Stimulated activated CD8-positive, alpha-beta memory T cell treated with anti-CD3 and anti-CD28 coated beads, Interleukin-15, amount 100 ng/mL, for 48 hours (primary cell): ENCODE measurements at places on chromosomes 11 and 22.

DNA sequence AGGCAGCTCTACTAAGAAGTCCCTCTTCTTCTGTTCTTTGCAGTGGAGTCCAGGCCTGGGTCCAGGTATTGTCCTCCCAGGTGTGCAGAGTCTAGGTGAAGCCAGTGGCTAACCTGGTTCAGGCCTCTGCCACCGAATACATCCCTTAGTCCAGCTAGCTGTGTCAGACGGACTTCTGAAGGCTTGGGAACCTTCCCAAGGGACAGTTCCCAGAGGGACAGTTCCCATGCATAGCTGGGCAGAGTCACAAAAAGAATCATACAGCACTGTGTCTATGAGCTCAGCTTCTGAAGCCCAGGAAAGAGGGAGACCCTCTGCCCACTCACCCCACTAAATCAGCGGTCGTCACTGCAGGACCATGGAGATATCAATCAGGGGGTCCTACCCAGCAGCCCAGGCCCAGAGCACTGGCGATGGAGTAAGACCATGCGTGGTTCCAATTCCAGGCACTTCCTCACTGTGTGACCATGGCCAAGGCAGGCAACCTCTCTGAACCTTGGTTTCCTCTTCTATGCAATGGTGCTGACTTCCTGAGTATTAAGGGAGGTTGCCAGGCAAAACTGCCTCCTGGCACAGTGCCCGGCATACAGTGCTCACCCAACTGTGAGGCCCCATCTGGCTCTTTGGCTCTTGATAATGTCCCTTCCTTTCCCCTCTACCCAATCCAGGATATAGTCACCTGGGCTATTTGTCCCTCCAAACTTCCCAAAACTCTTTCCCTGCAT, 3.4 kb downstream of the MS4A10 start:
- DNase-seq, result no peak

DNA sequence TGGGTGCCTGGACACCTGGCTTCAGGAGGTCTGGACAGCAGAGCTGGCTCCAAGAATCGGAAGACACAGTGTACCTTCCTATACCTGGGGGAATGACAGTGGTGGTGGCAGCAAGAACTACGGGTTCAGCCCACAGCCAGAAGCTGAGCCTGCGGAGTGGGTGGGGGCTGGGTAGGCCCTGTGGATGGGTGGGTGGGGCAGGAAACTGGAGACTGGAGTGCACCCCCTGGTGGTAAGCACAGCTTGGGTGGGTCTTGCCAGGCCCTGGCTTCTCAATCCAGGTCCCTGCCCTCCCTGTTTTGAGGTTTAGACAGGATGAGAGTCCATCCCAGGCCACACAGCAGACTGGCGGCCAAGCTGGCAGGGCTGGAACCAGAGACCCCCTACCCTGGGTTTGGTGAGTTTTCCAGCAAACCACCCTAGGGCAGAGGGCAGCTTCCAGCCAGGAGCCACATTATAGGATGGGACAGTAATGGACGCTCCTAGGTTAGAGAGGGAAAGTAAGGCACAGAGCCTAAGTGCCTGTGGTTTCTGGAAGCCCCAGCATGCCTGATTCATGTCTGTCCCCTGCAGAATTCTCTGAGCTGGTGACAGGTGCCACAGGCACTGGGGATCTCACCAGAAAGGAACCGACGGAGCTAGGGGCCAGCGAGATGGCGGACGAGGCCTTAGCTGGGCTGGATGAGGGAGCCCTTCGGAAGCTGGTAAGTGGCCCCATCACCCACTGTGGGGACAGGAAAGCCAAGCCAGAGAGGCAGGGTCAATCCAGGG, 1.7 kb downstream of the SMTN start:
- peak; percentile 65 for DNase-seq

- DNase-seq, result no peak
Observed at GRCh38 chr11:68509066-68509465, 48.5 kb downstream of the PPP6R3 start.

DNA sequence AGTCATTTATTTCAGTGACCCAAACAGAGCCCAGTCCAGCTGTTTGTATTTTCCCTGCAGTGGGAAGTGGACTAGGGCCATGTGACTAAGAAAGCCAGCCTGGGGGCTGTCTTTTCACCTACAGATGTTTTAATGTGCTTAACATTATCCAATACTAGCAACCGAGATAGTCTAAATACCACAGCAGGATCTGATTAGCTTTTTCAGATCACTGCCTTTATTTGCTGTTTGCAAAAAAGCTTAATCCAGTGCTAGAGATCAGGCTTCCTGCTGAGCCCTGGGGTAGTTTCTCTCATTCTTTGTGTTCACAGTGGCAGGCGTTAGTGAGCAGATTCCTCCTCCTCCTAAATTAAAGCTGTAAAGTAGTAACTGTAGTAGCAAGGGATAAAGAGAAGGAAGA, 35.0 kb downstream of the ZC3H12C start:
- no peak for DNase-seq

- no peak for DNase-seq
Observed at GRCh38 chr11:76863196-76863777, 2.6 kb downstream of the ACER3 start.

- no peak for DNase-seq
Observed at GRCh38 chr11:70727899-70728620, 329.7 kb downstream of the CTTN start.

- no peak for DNase-seq
Observed at GRCh38 chr22:20428496-20429253, 8.9 kb downstream of the SCARF2 start.

GRCh38 chr22:41034706-41035105, 57.7 kb upstream of the EP300 start:
- DNase-seq, result no peak

GRCh38 chr11:35185696-35186095, 46.7 kb downstream of the CD44 start:
- no peak for DNase-seq

DNA sequence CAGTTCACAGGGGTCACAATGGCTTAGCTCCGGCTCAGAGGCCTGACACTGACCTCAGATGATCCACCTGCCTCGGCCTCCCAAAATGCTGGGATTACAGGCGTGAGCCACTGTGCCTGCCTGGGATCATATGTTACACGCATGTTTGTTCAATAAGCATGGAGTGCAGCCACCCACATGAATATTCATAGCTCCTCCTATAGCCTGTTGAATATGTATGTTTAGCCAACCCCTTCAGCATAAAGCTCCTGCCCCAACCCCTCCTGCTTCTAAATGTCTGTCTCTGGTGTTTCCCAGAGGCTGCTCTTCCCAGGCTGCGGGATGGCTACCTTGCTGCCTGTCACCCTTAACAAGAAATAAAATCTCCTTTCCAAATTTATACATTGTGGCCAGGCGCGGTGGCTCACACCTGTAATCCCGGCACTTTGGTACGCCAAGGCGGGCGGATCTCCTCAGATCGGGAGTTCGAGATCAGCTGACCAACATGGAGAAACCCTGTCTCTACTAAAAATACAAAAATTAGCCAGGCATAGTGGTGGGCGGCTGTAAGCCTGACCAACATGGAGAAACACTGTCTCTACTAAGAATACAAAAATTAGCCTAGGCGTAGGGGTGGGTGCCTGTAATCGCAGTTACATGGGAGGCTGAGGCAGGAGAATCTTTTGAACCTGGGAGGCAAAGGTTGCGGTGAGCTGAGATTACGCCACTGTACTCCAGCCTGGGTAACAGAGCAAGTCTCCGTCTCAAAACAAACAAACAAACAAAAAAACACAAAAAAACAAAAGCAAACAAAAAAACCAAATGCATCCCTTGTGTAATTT, 1.1 kb upstream of the APOBEC3F start:
- DNase-seq, result no peak

GRCh38 chr11:132373405-132374143, 1003.2 kb downstream of the NTM start:
- no peak for DNase-seq

GRCh38 chr11:122743949-122744348, 88.4 kb downstream of the UBASH3B start:
- DNase-seq, result peak; percentile 74

DNA sequence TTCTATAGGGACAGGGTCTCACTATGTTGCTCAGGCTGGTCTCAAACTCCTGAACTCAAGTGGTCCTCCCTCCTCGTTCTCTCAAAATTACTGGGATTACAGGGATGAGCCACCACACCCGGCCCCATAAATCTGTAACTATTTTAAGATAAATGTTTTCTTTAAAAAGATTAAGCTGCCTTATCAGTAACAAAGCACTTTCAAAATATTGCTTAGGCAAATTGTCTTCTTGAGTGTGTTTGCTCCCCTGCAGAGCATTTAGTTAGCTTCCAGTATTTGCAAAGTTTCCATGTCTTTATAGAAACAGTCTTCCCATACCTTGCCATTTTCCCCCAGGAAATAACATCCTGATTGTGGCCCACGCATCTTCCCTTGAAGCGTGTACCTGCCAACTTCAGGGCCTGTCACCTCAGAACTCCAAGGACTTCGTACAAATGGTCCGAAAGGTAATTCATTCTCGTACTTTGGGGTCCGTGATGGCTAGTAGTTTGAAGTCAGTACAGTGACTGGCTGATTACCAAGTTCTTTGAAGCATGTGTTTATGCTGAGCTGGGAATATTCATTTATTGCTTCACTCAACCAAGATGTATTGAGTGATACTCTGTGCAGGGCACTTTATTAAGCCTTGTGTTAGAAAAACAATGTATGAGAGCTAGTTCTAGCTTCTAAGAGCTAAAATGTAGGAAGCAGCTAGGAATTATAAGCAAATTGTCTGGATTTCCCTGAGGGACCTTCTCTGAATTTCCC, 30.4 kb upstream of the CRTAM start:
- DNase-seq, result no peak

GRCh38 chr11:6405052-6405667, 13.7 kb downstream of the APBB1 start:
- no peak for DNase-seq

GRCh38 chr11:94211261-94211830, 82.7 kb downstream of the PANX1 start:
- DNase-seq, result no peak

- DNase-seq, result no peak
Observed at GRCh38 chr11:103530257-103530656, 421.0 kb downstream of the DYNC2H1 start.

DNA sequence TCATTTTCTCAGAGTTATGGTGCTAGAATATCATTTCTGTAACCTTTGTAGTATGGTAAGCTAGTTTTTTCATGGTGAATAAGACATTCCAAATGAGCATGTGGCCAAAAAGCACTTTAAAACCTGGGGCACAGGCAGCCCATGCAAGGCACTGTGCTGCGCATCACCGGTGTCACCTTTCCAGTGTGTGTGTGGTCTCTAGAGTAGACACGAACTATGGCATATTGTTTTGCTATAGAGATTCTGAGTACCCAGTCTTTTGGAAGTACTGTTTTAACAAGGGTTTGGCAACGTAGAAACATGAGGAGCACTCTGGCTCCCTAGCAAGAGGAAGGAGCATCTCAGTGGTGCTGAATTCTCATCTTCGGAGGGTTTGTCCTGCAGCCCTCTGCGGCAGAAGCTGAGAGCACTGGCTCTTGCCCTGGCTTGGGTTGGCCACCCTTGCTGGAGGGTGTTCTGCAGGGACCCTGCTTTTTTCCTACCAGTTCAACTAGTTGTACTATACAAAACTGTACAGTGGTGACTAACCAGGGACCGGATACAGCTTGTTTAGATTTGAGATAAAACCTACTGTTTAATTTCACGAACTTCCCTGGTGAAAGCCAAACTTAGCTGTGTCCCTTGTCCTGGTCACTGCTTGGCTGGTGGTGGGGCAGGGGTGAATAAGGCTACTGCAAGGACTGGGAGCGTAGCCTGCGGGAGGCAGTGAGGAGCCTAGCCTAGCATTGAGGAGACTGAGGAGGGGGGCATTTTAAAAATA, 135.7 kb downstream of the ATXN10 start:
- no peak for DNase-seq

- DNase-seq, result no peak
Observed at GRCh38 chr22:29541845-29542244, 11.7 kb downstream of the THOC5 start.

DNA sequence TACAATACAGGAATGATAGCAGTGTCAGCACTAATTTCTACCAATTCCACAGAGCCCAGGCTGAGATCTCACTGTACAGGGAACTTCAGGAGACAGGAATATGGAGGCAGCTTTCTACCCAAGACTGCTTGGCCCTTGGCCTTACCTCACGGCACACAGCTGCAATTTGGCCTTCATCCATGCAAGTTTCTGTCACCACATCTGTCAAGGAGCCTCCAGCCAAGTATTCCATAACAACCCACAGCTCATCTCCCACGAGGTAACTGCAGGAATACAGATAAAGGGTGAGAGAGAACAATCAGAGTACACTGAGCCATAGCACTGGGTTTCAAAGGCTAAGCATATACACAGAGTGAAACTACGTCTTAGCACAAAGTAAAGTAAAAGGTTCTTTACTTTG, 39.0 kb upstream of the GDPD4 start:
- no peak for DNase-seq

GRCh38 chr11:1271002-1271401, 38.4 kb downstream of the TOLLIP start:
- no peak for DNase-seq

GRCh38 chr11:126155402-126156187, 55.9 kb downstream of the RPUSD4 start:
- DNase-seq, result no peak

GRCh38 chr11:65786786-65787636, at the start of gene OVOL1:
Gene OVOL1 (plus strand): TSS chr11:65787063. CDS start chr11:65787374, 311 bp downstream.
- no peak for DNase-seq

- no peak for DNase-seq
Observed at GRCh38 chr11:4436411-4436810, 12.7 kb upstream of the OR52K2 start.

GRCh38 chr11:61773356-61773755, 19.0 kb downstream of the TMEM258 start:
- no peak for DNase-seq

- no peak for DNase-seq
Observed at GRCh38 chr11:26599425-26599824, 27.4 kb upstream of the MUC15 start.

DNA sequence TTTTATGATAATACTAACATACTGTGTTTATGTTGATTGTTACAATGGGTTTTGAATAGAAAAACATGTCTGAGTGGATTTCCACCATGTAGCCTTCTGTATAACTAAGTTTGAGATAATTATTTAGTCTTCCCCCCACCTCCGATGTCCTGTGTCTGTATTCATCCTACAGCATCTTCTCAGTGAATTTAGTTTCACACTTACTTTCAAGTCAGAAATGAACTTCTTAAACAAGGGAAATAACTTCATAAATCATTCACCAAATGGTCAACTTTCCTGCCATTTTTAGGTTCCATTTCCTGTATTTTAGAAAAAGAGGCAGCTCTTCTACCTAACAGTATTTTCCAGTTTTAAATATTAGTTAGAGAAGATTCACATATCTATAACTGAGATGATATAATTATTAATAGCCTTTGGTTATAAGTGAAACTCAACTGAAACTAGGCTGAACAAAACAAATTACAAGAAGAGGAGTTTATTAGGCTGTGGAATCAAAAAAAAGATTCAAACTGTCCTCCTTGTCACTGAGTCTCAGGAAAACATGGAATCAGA, 3.5 kb downstream of the OR51B5 start:
- no peak for DNase-seq
